Kidney (tissue), 22 donors: ENCODE measurements at places on chromosomes 7 and 10. TPM values are rescaled to one million over a fixed set of nuclear protein-coding genes. Genes with fewer than 3 reads are reported as not detected.

- no peak for DNase-seq
These were observed 265.6 kb downstream of the PHF14 start for GRCh38 chr7:11239316-11239715.

GRCh38 chr10:66049335-66049734, 876.5 kb upstream of the LRRTM3 start:
- DNase-seq, result no peak

- DNase-seq, result no peak
These were observed 147.1 kb upstream of the GDF10 start for GRCh38 chr10:47152861-47153349.

GRCh38 chr7:4861227-4861626, 603 bp downstream of the PAPOLB start:
- no peak for DNase-seq

DNA sequence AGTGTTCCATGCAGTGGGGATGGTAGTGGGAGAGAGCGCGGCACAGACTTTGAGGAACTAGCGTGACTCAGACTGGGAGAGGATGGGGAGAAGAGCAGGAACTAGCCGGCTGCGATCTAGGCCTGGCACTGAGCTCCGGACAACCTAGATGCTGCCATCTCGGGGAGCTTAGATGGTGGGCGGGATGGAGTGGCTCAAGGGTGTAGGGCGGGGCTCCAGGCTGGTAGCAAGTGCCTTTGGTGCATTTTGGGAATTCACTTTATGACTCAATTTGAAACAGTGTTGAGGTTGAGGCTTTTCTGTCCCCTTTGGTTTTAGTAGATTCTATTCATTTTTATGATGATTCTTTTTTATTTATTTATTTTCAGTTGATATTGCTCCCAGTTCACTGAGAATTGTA, 185.3 kb upstream of the GPR26 start:
- DNase-seq, result no peak

DNA sequence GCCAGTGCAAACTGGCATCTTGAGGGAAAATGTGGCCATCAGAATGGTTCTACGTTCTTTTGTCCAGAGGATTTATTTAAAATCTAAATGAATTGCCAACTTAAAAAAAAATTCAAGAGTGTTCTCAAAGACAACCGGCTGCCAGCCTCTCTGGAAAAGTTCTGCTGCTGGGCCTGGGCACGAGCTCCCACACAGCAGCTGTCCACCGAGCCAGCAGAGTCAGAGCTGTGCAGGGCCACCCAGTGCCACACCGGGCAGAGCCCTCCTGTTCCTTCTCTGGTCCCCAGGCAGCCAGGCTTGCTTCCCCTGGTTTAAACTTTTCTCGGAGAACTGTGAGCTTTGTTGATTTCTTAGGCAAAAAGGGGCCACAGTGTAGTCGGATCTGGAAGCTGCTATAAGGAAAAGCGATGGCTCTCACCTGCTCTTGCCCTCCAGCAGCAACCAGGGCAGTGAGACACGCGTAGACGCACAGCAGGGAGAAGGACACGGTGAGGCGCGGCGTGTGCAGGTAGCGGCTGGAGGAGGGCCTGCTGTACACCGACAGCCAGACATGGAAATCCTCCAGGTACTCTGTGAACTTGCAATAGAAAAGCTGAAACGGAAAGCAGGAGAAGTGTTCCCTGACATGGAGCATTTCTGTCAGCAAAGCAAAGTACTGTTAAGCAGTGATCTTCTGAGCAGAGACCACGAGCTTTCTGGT, 111.6 kb downstream of the PKD1L1 start:
- DNase-seq, result no peak

- no peak for DNase-seq
These were observed 245.5 kb downstream of the DYNC1I1 start for GRCh38 chr7:96017877-96018276.

DNA sequence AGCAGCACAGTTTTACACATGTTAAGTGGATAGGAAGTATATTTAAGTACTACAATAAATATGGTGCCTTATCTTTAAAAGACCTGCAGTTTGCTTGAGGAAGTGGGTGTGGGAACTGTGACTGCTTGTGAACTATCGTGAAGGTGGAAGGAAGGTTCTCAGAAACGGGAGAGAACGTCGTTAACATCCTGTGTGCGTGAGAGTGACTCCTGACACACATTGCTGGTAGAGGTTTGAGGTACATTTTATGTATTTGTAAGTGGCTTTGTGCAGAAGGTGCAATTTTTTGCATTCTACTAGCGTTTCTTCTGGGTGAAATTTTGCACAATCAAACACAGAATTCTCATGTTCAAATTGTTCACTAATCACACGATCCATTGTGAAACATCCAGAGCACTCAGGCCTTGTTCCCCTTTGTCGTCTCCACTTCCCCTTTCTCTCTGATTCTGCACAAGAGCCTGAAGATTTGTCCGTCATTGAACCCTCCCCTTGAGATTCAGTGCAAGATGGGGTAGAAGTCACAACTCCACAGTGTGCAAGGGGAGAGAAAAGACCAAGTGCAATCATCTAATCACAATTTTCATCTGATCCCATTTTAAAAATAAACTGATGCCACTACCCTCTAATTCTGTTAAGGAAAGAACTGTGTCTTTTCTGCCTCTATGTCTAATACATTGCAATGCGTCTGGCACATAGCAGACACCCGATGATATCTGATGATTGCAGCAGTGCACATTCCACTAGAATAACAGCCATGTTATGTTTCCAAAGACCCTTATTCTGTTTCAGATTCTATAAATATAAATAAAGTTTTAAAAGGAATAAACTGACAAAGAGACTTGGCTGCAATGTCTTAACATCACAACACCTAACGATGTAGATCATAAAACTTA, 279.9 kb downstream of the NEBL start:
- no peak for DNase-seq

GRCh38 chr10:130954326-130954905, 357.1 kb downstream of the TCERG1L start:
- no peak for DNase-seq

DNA sequence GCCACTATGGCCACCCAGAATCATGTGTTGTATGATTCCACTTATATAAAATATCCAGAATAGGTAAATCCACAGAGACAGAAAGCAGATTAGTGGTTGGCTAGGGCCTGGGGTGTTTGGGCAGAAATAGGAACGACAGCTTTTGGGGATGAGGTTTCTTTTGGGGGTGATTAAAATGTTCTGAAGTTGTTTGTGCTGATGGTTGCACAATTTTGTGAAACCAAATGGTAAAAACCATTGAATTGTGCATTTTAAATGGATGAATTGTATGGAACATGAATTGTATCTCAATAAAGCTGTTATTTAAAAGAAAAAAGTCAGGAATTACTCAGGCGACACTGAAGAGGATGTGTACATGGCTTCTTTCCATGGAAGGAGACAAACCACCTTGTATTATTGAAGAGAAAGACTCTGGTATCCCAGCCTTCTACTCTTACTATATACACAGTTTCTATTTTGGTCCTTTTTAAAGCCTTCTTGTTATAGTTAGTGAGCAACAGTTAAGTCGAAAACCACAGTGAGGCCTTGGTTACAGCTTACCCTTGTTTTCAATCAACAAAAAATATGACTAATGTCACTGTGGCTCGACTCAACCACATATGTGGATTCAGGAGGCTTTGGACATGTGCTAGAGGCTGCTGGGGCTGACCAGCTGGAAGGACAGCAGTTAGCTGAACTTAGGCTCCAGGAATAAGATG, 57.1 kb upstream of the KMT2E start:
- no peak for DNase-seq

GRCh38 chr10:32372000-32372875, 25.3 kb upstream of the EPC1 start:
- no peak for DNase-seq

TAC1 gene
- total RNA-seq, result 2.0 TPM

GRCh38 chr7:107932805-107933204, 41.8 kb downstream of the DLD start:
- no peak for DNase-seq

GRCh38 chr7:18844735-18845134, 272.7 kb downstream of the TWIST1 start:
- no peak for DNase-seq

RET gene
- 3.1 TPM for total RNA-seq

- no peak for DNase-seq
These were observed 102.4 kb upstream of the KLF6 start for GRCh38 chr10:3887404-3887803.

IGFBP3 gene
- 193 TPM for total RNA-seq

DNA sequence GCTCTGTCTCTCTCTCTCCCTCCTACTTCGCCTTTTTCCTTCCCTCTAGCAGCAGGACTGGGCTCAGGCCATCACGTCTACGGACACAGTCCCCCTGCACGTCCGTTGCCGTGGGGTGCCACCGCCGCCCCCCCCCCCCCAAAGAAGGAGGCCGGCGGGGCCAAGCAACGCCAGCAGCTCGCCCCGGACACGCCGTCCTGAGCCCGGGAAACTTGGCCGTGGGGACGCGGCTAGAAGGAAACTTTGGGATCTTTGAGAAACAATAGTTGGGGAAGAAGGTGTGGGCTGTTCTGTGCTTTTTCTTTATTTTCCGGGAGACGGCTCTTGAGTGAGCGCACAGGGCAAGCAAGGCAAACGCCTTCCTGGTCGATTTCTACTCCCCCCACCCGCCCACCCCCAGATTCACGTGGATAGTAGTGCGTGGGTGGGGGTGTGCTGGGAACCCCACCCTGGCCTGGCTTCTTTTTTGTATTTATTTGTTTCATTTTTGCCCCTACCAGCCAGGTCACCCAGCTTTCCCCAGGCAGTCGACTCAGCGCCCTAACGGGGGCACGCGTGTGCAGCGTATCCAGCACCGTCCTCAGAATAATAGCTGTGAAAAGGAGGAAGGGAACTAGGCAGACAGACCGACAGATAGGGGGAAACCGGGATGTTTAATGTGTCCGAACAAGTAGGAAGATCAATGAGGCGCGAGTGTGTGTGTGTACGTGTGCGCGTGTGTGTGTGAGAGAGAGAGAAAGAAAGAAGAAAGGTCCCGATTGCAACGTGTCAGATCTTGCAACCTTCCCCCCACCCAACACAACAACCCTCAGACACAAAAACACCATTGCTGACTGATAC, 1.4 kb downstream of the MXI1 start:
- no peak for DNase-seq

GRCh38 chr7:49708590-49708989, 64.8 kb upstream of the VWC2 start:
- no peak for DNase-seq

C10orf90 gene
- not detected for total RNA-seq

DNA sequence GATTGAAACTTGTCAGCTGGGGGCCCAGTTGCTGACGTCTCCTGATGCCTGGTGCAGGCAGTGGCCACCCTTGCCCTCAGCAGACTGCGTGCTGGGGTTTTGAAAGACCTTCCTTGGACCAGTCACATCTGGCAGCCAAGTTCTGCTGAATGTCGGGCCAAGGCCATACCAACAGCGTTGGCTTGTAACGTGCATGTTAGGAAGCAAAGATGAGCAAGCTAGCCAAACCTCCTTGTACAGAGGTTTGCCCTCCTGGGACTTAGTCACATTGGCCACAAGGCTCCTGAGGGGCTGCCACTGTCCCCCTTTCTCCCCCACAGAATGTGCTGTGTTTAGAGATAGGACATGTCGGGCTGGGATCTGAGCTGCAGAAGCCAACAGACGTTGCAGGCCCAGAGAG, 49.0 kb downstream of the ADCY1 start:
- DNase-seq, result no peak

GRCh38 chr7:27046854-27047549, 48.8 kb downstream of the HOXA1 start:
- no peak for DNase-seq

DNA sequence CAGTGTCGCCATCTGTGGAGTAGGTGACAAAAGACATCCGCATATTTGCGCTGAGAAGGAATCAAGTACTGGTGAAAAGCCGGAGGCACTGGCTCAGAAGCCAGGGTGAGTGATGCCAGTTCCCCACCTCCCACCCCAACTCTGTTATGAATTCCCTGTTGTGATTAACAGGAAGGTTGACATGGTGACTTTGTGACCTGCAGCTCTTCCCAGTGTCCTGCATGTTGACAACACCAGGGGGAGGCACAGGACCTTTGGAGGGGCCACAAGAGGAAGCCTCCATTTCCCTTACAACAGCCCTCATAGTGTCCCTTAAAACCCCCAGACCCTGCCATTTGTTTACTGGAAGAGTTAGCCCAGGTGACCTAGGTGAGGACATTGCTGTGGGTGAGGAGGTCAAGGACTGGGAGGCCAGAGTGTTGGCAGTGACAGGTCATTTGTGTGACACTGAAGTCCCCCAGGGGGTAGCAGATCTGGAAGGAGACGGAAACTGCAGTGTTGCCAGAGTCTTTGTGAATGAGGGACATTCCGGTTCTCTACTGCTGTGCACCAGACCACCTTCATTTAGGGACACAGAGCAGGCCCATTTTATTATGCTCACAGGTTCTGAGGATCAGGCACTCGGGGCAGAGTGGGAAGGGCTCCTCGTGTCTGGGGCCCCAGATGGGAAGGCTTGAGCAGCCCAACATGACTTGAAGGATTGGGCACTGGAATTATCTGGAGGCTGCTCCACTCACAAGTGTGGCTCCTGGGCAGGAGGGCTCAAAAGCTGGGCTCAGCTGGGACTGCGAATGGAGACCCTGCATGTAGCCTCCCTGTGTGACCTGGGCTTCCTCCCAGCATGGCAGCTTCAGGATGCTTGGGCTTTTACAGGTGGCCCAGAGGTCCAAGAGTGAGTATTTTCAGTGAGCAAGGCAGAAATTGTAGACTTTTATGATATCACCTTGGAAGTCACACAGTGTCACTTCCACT, 13.0 kb upstream of the ANTXRL start:
- no peak for DNase-seq

GRCh38 chr7:130641497-130641896, 27.1 kb downstream of the COPG2 start:
- no peak for DNase-seq

CALML3 gene
- not detected for total RNA-seq

GRCh38 chr10:101061624-101062231, at the start of gene KAZALD1:
TSS of gene KAZALD1 (plus strand) at chr10:101061989. CDS start at chr10:101062593, 604 bp downstream.
- peak; percentile 93 for DNase-seq

VWDE gene
- total RNA-seq, result 1.5 TPM

DNA sequence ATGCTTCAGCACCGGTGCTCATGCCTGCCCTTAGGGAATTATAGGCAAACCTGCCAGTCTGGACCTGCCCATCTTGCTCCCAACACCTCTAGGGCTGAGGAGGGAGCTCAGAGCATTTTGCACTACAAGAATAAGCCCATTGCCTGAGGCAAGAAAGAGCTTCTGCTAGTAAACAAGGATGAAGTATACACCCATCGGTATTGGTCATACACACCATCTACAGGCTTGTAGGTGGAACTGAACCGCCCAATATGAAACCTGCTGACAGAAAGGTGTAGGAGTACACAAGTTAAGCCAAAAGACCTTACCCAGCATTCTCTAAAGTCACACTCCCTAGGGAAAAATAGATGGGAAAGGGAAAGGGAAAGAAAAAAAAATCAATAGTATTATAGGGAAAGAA, 957.0 kb upstream of the LRRTM3 start:
- DNase-seq, result no peak

GRCh38 chr10:7819121-7819460, 786 bp downstream of the TAF3 start:
- DNase-seq, result no peak

- DNase-seq, result no peak
These were observed 66.7 kb upstream of the SORCS3 start for GRCh38 chr10:104574427-104574826.

GRCh38 chr7:39882148-39882784, 67.8 kb upstream of the CDK13 start:
- no peak for DNase-seq
